ENCODE measurements at places on chromosomes 7 and 10.

DNA sequence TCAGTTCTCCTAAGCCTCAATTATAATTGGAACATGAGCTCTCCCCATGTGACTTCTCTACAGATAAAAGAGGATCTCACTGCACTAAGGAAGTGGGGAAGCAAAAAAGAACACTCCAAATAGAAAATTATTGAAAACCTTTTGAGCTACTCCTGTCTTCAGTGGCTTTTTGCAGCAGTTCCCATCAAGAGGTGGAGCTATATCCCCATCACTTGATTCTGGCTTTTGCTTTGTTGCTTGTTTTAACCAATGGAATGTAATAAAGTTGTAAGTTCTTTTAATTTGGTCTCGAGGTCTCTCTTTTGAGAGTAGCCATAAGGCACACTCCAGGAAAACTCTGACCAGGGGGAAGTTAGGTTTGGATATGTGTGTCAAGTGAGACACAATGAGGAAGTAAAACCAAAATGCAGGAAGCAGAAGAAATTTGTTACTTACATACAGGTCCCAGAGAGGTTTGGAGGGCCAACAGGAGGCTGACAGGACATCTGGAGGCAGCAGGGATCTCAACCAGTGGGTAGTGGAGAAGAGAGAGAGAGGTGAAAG is 569.4 kb downstream of the HTR7 start:
- DNase-seq, result no peak

GRCh38 chr7:31122649-31123058 is 70.5 kb downstream of the ADCYAP1R1 start:
- no peak for DNase-seq

- DNase-seq, result no peak
These were observed 129.6 kb downstream of the TNS3 start for GRCh38 chr7:47452295-47452694.

- no peak for DNase-seq
These were observed 41.3 kb upstream of the AGMO start for GRCh38 chr7:15603124-15603523.

GRCh38 chr10:119318411-119319160 is 111.2 kb downstream of the GRK5 start:
- DNase-seq, result no peak
